ENCODE measurements at places on chromosomes 4 and X.
A peak's percentile ranks its signal among the peaks of the same experiment; 100 is the strongest.

DNA sequence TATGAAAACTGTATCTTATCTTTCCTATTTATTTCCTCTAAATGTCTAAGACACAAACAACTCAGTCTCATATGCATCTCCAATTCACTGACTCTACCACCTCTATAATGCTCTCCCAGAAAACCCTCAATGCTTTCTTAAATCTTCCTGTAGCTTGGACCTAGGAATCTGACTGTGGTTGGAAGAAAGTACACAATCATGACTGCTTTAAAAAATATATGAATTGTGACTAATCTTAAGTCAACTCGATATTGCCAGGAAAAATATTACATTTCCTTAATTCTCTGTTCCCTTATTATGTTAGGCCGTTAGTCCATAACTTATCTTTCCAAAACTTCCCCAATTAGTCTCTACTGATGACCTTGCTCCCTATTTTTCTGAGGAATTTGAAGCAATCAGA, 87.0 kb downstream of the SPCS3 start:
- no peak for DNase-seq

DNA sequence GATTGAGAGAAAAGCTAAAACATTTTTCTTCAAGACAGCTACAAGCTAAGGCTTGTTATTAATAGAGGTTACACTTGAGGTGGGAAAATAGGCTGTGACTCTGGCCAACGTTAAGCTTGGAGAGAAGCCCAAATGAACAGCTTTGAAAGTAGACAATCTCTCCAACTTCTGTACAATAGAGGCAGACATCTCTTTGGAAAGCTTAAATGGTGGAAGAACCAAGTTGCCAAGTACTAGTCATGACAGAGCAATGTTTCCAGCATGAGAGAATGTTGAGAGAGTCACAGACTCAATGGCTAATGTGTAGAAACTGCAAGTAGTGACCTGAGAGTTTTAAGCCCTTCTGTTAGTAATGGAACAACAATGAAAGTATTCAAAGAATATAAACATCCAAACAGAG, 298.1 kb downstream of the INPP4B start:
- DNase-seq: no peak

DNA sequence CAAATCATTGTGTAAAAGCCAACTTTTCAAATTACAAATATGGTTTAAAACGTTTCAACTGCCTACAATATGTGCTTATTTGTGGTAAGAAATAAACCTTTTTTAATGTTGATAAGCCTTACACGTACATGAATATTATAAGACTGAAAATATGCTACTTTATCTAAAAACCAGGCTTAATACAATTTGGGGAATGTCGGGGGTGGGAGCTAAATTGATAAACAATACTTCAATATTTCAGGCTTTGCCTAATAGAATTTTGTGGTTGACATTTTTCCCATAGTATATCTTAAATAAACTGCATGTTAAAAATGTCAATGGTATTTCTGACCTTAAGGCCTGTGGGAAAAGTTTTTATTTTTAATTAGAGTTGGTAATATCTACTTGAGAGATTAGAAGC, 69.8 kb upstream of the SLIT2 start:
- DNase-seq: no peak

GRCh38 chr4:74291471-74291870, 16.8 kb upstream of the EPGN start:
- DNase-seq: no peak

DNA sequence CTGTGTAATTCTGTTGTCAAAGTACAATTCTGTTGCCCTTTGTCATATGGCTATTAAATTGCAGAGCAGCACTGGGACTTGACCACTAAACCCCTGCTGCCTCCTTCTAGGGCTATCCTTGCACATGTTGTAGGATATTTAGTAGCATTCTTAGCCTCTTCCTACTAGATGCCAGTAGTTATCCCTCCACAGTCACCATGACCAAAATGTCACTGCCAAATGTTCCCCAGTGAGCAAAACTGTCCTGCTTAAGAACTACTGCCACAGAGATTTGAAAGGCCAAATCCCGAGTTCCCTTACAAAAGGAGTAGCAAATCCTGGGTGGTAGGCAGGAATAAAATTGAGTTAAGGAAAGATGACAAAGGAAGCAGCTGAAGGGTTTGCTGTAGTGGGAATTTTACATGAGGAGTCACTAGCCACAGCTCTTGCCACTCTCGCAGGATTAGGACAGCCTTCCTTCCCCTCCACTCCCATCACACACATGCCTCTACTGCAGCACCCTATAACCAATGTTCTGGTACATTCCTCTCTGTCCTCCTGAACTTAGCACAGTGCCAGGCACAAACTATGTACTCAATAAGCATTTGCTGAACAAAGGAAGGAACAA, 8.4 kb downstream of the APBB2 start:
- DNase-seq: no peak

DNA sequence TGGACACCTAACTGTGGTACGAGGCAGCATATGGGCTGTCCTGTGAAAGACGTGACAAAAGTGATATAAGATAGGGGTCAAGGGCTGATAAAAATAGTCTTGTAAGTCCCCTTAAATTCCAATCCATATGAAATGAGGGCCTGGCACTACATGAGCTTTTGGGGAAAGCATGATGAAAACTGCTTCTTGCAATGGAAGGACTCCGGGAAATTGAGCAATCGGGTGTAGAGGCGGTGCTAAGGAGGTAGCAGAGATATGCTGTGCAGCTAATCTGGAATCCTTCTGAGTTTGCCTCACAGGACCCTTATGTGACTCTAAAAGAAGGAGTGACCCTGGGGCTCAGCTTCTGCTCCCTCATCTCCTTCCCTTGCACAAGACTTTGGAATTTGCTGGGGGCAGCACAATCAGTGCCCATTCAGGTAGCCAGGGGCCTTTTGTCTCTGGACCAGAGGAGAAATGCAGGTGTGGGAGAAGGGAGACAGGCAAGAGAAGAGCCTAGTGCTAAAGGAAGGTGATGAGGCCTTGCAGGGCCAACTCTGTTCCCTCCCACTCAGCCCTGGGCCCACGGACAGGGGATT, 12.8 kb downstream of the CLDN2 start:
- no peak for DNase-seq

DNA sequence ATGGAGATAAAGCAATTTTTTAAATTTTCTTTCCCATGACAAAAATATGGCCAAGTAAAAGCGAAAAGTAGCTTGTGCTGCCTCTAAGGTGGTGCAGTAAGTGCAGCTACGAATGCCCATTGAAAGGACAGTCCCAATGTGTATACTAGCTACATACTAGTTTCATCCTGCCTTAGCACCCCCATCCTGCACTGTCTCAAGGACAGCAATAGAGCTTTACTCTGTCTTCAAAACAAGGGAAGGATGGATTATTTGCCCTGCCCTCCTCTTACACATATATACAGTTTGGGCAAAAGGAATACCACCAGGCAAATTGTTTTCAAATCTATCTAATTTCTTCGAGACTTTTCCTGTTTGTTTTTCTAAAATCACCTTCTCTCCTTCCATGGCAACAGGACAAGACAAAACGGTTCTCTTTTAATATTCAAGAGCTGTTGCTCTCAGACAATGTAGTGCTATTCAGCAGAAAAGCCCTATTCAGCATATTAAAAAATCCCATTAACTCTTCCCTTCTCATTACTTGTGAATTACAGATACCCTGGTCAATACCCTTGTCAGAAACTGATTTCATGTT, 75.1 kb upstream of the SLC7A11 start:
- DNase-seq: no peak

GRCh38 chrX:123215397-123216089, 31.5 kb downstream of the GRIA3 start:
- DNase-seq: no peak

DNA sequence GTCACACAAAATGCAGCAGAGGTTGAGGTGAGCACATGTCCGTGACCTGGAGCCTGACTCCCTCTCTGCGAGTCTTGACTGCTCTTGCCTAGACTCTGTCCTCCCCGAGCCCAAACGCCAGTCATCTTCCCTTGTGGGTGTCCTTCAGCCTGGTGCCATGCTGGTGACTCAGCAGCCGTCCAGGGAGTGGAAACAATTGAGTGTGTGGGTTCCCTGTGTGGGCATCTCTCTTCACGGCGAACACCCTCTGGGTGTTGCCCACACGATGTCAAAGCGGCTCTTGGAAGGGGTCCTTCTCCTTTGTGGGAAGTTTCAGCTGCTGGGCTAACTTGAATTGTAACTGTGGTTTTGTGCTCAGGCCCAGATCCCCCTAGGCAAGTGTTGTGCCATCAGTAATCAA, 17.5 kb upstream of the MSANTD1 start:
- DNase-seq: no peak

DNA sequence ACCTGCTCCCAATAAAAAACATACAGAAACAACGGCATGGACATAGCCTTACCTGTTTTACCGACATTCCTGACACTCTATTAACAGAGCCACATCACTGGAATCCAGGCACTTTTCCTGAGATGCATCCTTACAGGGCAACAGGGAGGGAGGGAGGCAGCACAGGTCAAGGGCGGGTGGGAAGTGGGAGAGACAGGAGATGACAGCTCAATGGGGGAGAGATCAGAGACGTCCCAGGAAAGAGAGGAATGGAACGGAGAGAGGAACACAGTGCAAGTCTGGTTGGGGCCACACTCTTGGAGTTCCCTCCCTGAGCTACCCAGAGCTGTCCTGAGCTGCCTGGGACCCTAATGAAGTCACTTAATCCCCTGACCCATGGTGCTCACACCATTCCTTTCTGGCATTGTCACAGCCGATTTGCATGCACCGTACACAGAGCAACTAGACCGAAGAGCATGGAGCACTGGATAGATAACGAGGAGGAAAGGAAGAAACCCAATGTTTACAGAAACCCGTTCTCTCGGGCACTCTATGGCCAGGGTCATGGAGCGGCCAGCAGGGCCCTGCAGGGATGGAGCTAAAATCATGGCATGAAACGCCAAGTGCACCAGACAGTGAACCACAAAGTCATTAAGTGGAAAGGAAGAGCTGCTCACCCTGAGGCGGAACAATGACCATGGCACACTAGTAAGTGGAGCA, 93.1 kb downstream of the NSUN7 start:
- no peak for DNase-seq

DNA sequence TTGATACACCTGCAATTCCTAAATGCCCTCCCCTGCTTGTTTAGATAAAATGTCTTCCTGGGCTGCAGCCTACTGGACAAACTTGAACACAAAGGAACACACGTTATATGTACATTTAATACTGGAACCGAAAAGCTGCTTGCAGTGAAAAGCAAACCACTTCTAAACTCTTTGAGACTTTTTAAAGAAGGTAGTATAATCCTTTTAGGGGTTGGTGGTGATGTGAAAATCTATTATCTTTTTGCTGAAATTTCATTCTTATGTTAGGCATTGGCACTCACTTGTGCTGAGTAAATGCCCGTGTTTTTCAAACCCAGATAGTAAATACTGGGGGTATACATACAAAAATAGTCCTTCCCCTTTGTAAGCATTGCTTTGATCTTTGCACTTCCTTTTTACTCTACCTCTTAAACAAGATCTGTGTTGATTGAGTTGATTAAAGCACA, 2.2 kb downstream of the NFKB1 start:
- no peak for DNase-seq

GRCh38 chr4:65502131-65502701, 168.1 kb downstream of the EPHA5 start:
- no peak for DNase-seq

DNA sequence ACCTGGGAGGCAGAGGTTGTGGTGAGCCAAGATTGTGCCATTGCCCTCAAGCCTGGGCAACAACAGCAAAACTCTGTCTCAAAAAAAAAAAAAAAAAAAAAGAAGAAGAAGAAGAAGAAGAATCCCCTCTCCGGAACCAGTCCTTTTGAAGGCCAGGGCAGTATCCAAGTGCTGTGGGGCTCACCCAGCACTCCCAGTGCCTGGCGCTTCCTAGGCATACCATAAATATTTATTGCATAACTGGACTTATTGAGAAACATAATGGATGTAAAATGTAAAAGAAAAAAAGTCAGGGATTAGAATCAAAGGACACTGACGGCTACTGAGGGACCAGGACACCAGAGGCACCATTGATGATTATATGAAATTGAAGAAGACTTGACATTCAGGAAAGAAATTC, 162.1 kb upstream of the KIT start:
- no peak for DNase-seq

DNA sequence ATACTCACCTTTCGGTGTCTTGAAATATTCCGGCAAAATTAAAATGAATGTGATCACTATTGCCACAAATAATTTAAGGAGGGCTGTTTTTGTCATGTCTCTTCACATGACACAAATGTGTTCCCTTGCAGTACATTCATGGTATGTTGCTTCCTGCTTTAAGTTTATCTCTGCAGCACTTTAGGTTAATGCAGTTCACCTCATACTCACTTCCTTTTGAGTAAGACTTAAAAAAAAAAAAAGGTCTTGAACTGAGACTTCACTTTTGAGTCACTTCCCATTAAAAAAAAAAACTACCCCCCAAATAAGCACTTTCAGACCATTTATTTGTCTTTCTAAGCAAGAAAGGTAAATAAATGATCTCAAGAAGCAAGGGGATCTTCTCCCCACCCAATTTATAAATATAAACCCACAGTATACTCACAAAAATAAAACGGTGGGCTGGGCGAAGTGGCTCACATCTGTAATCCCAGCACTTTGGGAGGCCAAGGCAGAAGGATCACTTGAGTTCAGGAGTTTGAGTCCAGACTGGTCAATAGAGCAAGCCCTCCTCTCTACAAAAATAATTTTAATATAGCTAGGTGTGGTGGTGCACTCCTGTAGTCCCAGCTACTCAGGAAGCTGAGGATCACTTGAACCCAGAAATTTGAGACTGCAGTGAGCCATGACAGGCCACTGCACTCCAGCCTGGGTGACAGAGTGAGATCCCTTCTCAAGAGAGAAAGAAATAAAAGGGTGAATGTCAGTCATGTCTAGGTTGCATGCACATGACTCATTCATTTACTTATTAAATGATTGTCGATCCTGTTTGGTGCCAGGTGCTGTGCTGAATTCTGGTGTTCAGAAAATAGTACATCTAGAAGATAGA, at the start of gene TMEM156:
TSS of gene TMEM156 (minus strand) at position 192 of the 868 bp plus-strand sequence. CDS start at position 96, 96 bp downstream.
- peak; percentile 77 for DNase-seq

DNA sequence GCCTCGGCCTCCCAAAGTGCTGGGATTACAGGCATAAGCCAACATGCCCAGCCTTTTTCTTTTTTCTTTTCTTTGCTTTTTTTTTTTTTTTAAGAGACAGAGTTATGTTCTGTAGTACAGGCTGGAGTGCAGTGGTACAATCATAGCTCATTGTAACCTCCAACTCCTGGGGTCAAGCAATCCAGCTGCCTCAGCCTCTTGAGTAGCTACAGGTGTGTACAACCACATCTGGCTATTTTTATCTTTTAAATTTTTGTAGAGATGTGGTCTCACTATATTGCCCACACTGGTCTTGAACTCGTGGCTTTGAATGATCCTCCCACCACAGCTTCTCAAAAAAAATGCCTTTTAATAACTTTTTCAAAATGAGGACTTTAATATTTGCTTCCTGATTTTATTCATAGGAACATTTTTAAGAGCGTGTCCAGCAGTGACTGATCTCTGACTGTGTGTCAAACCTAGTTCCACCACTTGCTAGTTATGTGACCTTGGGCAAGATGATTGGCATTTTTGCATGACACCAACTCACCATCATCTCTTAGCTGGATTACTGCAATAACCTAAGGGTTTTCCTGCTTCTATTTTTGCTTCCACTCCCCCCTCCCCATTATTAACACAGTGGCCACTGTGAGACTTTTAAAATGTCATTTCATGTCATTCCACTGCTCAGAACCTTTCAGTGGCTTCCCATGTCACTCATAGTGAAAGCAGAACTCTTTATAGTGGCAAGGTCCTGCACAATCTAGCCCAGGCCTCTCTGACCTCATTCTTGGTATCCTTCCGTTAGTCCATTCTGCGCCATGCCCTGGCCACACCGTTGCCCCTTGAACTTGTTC, 4.5 kb upstream of the TNIP3 start:
- no peak for DNase-seq

GRCh38 chrX:107560980-107561379, 67.3 kb upstream of the PRPS1 start:
- no peak for DNase-seq

GRCh38 chrX:150155436-150156035, 207.6 kb upstream of the MAMLD1 start:
- no peak for DNase-seq

Data from CD4-positive, alpha-beta T cell treated with Interleukin-1 beta for 1 hour (primary cell).